D721Med (cell line): ENCODE measurements at places on chromosomes 5 and 9.
A peak's percentile ranks its signal among the peaks of the same experiment; 100 is the strongest.

DNA sequence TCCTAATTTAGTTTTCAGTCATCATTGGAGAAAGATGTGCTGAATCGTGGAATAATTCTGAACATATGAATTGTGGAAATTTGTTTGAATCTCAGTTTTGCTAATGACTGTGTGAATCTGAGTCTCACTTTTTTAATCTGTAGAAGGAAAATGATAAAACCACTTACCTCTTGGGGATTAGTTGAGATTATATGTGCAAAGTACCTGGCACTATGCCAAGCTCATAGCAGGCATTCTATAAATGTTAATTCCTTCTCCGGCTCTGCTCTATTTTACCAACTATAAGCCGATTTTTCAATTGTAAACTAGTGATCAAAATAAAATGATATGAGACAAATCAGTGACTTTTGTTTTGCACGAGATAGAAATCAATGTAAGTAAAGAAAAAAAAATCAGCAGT is 290.8 kb downstream of the TRPM3 start:
- DNase-seq, result no peak

DNA sequence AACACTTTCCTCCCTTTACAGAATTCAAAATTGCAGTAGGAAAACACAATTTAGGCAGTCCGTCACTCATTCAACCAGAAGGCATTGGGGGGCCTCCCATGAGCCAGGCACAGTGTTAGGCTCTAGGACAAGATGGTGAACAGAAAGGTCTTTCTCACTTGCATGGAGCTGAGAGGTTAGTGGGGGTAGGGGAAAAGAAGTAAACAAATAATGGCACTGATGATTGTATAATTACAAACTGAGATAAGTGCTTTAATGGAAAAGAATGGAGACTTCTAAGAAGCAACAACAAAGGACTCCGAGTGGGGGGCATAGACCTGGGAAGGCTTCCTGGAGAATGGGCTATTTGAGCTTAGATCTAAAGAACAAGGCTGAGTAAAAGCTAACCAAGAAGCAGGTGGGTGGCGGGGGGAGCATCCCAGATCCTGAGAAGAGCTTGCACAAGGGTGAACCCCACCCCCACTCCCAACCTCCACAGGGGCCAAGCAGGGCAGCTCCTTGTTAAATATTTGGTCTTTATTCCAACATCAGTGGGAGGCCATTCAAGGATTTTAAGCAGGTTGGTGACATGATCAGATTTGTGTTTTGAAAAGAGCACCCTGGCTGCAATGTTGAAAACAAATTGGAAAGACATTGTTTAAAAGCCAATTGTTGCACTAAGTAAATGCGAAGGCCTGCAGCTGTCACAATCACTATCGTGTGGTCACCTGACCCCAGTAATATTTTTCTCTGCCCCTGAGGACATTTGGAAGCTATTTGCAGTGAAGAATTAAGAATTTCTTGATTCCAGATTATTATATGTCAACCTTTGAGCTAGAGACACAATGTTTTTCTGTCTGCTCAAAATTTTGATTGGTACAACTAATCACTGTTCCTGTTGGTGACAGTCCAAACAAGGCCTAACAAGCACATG is 73.9 kb upstream of the EFNA5 start:
- no peak for DNase-seq

DNA sequence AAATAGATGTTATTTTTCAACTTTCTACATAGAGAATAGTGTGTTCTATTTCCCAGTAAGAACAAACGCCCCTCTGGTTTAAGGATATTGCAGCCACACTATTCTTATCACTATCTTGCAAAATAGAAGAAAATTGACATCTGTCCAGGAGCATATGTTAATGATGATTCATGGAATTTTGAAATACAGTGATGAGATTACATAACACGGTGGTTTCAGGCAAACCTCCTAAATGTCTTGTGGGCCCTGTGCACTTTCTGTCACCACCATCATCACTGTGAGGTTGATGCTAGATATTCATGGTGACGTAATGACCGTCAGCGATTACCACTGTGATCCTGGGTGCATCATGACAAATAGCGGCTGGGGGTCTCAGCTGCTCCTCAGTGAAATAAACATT is 48.1 kb downstream of the CFAP90 start:
- no peak for DNase-seq

DNA sequence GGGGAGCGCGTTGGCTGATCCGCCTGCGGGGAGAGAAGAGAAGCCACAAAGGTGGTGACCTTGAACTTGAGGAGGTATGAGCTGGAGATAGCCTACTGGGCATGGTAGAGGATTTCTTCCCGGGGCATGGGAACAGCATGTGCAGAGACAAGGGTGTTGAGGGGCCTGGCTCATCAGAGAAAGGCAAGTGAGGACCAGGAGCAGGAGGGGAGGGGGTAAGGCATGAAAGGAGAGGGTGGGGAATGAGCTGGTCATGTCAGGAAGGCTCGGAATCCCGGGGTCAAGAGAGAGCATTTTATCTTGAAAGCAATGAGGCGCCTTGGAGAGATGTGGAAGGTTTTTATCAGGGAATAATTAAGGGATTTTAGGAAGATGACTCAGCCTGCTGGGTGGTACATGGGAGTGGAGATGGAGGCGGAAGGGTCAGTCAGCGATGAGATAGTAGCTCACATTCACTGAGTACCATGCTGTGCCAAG is 121.1 kb downstream of the LHX2 start:
- DNase-seq, result no peak

GRCh38 chr5:141788296-141788970 is 89.8 kb downstream of the PCDH1 start:
- DNase-seq, result peak; percentile 77

- no peak for DNase-seq
Observed at GRCh38 chr9:115395511-115396021, 277.6 kb upstream of the TNC start.

GRCh38 chr5:75961818-75962217 is 121.4 kb upstream of the SV2C start:
- DNase-seq, result no peak

GRCh38 chr5:176771102-176771845 is 39.1 kb upstream of the UNC5A start:
- no peak for DNase-seq

DNA sequence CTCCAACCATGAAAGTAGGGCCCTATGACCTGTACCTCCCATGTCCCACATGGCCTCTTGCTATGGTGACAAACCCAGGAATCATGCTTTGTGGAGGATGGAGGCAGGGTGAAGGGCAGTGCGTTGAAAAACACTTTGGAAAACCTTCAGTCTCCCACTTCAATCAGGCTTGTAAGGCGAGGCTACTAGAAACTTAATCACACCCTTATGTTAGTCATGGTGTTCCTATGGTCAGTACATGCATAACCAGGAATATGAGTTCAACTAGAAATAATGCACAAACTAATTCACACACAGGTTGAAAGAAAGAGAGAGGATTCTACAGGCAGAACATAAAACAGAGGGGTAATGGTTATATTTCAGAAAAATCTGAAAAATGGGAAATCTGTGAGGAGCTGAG is 601.1 kb downstream of the KCTD16 start:
- DNase-seq, result no peak

GRCh38 chr5:6427694-6428093 is 21.0 kb upstream of the UBE2QL1 start:
- no peak for DNase-seq

DNA sequence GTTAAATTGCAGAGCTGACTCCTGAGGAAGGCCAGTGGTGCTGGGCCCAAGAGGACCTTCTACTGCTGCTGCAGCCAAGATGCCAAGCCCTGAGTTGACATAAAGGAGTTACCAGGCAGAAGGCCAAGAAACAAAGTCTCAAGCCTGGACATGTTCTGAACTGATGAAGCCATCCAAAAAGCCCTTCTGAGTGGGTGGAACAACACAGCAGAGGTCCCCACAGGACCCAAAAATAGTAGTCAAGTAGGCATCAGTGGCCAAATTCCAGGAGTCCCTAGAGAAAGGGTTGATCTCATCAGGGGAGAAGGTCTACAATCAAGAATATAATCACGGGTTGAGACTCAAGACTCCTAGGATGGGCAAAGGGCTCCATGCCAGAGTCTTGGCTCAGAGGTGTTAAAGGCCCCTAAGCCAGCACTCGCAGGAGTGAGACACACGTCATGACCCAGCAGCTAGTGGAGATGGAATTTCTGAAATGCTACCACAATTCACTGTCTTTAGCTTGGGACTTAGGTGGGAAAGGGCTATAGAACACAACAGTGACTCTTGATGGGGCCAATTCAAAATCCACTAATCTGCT is 119.7 kb downstream of the FANCC start:
- no peak for DNase-seq

DNA sequence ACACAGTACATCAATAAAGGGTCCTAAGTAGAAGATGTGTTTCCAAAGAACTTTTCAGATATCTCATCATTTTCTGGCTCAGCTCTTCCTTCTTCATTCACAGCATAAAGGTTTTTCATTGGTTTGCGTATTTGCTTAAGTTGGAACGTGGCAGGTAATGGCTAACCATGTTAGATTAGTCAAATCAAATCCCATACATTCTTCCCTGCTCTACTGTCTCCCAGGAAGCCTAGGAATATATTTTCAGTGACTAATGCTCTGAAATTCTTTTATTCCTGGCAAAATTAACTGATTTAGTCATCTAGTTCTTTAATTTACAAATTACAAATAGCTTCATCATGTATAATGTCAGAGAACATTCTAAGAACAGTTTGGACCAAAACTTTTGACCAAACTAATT is 99.6 kb upstream of the TMEM161B start:
- DNase-seq, result no peak

- DNase-seq, result no peak
Observed at GRCh38 chr9:105969636-105970035, 275.3 kb downstream of the TMEM38B start.

DNA sequence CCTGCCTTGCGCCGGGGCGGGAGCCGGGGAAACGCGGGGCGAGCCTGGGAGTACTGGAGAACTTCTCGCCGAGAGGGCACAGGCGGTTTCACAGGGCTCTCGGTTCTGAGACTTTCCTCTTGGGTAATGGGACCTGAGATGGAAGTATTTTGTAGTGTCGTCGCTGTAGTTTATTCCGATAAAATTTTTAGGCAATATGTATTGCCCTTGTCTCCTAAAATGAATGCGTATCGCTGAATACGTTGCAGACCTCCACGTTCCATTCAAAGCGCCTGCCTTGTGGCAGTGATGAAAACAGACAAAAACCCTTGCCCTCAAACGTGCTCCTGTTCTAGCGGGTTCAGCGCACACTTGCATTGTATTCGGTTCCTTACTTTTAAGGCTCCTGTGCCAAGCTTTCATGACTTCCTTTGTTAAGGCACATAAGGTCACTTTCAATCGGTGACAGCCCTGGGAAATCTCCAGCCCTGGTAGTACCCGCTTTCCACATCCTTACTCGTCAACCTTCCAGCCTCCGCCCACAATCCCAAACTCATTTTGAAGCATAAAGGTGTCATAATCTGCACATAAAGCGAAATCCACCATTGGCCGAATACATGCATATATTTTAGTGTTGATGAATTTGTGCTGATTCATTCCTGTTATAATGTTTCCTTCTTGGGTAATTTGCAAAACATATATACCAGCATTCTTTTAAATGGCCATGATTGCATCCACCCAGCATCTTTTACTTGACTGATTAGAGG is 694 bp downstream of the RMI1 start:
- DNase-seq, result no peak

- DNase-seq, result no peak
Observed at GRCh38 chr5:53027913-53028312, 38.8 kb downstream of the ITGA2 start.

- DNase-seq, result no peak
Observed at GRCh38 chr5:116922532-116922931, 347.9 kb upstream of the SEMA6A start.

DNA sequence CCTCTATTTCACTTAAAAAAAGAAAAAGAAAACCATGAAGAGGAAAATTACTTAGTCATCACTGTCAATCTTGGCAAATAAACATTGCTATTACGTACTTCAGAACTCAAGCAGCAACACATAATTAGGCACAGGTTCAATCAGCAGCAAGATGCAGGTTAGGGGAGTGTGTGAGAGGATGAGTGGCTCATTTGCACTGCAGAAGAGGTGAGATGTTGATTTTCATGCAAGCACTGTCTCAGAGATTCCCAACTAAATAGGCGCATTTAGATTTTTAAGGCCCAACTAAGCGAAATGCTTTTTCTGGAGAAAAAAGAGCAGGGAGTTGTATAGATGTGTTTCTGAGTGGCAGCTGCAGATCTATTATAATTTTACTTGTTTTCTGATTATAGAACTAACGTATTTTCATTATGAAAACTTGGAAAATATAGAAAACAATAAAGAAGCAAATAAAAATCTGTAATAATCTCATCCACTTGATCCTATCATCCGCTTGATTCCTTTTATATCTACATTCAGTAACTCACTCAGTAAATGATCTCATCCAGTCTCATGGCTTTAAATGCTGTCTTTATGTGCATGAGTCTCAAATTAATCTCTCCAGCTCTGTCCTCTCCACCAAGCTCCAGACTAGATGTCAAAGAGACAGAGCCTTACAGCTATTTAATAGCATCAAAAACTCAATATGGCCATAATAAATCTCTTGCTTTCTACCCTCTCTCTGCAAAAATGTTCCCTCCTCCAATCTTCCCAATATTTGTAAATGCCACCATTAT is 162.5 kb downstream of the ZNF462 start:
- no peak for DNase-seq

DNA sequence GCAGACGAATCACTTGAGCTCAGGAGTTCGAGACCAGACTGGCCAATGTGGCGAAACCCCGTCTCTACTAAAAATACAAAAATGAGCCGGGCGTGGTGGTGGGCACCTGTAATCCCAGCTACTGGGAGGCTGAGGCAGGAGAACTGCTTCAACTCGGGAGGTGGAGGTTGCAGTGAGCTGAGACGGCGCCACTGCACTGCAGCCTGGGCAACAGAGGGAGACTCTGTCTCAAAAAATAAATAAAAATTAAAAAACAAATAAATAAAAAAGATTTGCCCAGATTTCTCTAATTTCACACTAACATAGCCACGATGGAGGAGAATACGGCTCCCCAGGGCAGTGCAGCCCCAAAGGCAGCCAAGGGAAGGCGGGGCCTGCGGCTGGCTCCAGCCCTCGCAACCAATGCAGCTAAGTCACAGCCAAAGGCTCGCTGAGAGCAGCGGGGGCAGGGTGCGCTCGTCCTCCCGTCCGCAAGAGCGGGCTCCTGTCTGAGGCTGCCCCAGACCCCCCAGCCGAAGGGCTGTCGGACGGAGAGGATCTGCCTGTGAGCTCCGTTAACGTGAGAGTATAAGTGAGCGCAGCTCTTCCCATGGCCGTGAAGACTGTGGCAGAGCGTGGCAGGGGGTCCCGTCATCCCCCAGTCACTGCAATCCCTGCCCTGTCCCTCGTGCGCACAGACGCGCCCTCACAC is 43.5 kb downstream of the SLC12A7 start:
- DNase-seq, result no peak

GRCh38 chr5:114174837-114175236 is 187.0 kb upstream of the KCNN2 start:
- no peak for DNase-seq

GRCh38 chr5:39005566-39006232 is 68.5 kb downstream of the RICTOR start:
- no peak for DNase-seq

GRCh38 chr9:110048976-110049698 is 158.8 kb downstream of the C9orf152 start:
- DNase-seq, result peak; percentile 17
